ENCODE measurements at places on chromosomes 11 and 22.

DNA sequence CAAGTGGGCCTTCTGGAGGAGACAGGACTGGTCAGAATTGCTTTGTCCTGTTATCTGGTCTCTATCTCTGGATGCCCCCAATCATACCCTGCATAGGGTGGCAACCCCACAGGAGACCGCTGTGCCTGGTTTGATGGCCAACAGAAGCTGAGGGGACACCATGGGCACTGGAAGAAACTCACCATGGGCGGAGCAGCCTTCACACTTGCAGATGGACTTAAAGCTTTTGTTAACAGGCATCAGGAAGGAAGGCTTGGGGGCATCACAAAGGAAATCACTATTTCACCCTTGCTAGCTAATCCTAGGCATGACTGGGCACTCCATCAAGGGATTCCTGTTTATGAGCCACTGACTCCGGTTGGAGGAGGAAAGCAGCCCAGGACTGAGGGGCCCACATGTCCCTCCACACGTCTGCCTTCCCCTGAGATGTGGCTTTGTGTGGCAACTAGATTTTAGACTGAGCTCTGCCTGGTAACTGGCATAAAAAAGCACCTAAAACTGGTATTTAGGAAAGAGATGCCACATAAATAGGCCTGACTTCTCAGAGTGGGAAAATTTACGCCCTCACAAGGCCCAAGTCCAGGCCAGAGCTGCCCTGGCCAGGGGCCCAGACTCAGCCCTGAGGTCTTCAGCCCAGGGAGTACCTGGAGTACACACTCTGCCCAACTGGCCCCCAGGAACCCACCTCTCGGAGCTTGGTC, 57.0 kb upstream of the LYVE1 start:
- no peak for DNase-seq

- DNase-seq, result no peak
Measured at GRCh38 chr11:117866526-117866925, 9.9 kb downstream of the FXYD6 start.

- DNase-seq, result no peak
Measured at GRCh38 chr22:29753808-29754657, 12.8 kb downstream of the ZMAT5 start.

DNA sequence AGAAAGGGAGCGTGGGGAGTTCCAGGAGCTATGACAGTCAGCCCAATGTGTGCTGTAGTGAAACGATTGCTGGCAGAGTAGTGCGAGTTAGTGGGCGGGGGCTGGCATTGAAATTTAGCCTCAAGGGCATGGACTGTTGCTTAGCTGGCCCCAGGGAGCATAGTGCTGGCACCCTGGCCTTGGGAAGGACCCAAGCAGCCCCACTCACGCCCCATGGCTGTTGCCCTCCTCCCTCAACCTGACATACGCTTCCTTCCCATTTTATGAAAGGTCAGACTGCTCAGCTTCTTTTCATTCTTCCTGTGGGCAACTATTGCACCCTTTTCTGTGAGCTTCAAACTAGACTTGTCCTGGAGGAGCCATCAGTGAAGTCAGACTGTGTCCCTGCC, 52.0 kb upstream of the SUSD2 start:
- no peak for DNase-seq

- DNase-seq, result no peak
Measured at GRCh38 chr11:19938169-19938856, 222.0 kb downstream of the DBX1 start.

- DNase-seq, result no peak
Measured at GRCh38 chr11:6057452-6057851, 26.9 kb upstream of the OR56A1 start.
